ENCODE measurements at places on chromosomes 12 and 14.

- no peak for DNase-seq
Measured at GRCh38 chr12:109523071-109523470, 45.6 kb downstream of the UBE3B start.

DNA sequence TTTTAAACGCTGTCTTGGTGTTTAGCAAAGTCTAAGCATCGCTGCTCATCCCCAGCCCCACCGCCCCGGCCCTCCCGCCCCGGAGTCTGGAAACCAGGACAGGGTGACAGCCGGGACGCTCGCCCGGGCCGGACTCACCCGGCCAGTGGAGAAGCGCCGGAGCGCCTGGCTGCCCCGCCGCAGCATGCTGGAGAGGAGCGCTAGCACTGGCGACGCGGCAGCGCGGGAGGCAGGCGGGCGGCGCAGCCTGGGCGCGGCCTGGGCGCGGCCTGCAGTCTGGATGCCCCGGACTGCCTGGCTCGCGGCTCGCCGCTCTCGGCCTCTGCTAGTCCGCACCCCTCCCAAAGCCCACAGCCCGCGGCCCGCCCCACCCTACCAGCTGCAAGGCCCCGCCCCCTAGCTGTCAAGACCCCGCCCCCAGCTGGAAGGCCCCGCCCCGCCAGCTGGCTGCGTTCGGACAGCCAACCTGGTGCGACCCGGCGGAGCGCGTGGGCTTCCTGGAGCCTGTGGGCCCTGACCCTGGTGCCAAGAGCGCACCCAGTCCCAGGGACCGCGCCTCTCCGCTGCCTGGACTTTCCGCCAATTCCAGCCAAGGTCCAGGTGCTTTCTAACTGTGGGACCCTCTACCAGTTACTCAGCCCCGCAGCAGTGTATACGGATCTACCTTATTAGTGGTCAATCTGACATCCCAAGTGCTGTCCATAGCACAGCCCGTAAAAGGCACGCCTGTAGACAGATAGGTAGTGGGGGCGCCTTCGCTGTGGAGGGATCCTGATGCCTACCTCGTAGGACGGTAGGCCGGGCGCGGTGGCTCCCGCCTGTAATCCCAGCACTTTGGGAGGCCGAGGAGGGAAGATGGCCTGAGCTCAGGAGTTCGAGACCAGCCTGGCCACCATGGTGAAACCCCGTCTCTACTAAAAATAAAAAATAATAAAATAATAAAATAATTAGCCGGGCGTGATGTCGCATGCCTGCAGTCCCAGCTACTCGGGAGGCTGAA is at the start of gene ALDH1L2:
Gene ALDH1L2, minus strand, starts transcription at position 208 of the 1,000 bp plus-strand sequence. Its CDS starts 22 bp downstream, at position 186.
- peak; percentile 53 for DNase-seq

- no peak for DNase-seq
Measured at GRCh38 chr14:22530127-22530526, 58.9 kb downstream of the DAD1 start.

- no peak for DNase-seq
Measured at GRCh38 chr14:103519837-103520212, 2.8 kb downstream of the CKB start.

- no peak for DNase-seq
Measured at GRCh38 chr12:77980782-77981181, 150.1 kb downstream of the NAV3 start.

- no peak for DNase-seq
Measured at GRCh38 chr12:74337951-74338350, 199.7 kb upstream of the ATXN7L3B start.

GRCh38 chr12:23666866-23667265 is 282.6 kb downstream of the SOX5 start:
- DNase-seq: no peak

DNA sequence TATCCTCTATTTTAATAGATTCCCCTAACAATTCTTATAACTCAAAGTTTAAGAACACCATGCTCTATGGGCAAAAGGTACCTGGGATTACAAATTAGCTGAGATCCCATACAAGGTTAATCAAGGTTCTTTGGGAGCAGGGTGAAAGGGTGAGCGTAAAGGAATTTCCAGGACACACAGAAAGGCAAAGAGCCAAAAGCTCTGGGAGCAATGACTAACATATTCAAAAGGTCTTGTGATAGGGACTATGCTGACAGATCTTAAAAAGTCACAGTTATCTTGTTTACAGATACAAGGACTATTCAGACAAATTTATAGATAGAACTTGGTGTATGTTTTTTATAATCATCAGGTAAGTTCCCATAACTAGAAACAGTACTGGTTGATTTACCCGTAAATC is 19.5 kb upstream of the PPFIBP1 start:
- DNase-seq: no peak

- DNase-seq: no peak
Measured at GRCh38 chr12:59115995-59116394, 195.7 kb upstream of the LRIG3 start.

GRCh38 chr14:58746701-58747100 is 108.9 kb downstream of the DACT1 start:
- no peak for DNase-seq

DNA sequence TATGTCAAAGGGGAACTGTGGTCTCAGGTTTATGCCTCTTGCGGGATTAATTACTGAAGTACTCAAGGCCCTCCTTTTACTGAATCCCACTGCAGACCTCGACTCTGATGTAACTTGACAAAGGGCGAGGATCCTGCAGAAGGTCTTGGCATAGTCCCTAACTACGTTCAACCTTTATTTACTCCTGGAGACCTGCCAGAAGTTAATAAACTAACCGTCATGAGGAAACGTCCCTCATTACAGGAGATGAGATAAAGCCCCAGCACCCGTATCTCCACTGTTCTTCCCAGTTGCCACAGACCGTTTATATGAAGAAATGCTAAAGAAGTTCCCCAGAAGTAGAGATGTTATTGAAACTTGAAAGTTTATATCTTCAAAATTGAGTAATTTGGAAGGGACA is 190.9 kb downstream of the ETV6 start:
- DNase-seq: no peak

DNA sequence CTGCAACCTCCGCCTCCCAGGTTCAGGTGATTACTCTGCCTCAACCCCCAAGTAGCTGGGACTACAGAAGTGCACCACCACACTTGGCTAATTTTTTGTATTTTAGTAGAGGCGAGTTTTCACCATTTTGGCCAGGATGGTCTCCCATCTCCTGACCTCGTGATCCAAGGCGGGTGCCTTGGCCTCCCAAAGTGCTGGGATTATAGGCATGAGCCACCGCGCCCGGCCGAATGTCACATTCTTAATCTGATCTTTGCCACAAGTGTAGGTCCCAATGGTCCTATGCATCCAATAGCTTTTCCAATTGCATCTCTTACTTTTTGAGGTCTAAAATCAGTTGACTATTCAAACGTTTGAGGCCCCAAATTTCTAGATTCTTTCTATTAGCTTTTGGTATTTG is 676.0 kb downstream of the SLC16A7 start:
- DNase-seq: no peak

GRCh38 chr14:68235011-68235410 is 415.4 kb downstream of the RAD51B start:
- DNase-seq: no peak

DNA sequence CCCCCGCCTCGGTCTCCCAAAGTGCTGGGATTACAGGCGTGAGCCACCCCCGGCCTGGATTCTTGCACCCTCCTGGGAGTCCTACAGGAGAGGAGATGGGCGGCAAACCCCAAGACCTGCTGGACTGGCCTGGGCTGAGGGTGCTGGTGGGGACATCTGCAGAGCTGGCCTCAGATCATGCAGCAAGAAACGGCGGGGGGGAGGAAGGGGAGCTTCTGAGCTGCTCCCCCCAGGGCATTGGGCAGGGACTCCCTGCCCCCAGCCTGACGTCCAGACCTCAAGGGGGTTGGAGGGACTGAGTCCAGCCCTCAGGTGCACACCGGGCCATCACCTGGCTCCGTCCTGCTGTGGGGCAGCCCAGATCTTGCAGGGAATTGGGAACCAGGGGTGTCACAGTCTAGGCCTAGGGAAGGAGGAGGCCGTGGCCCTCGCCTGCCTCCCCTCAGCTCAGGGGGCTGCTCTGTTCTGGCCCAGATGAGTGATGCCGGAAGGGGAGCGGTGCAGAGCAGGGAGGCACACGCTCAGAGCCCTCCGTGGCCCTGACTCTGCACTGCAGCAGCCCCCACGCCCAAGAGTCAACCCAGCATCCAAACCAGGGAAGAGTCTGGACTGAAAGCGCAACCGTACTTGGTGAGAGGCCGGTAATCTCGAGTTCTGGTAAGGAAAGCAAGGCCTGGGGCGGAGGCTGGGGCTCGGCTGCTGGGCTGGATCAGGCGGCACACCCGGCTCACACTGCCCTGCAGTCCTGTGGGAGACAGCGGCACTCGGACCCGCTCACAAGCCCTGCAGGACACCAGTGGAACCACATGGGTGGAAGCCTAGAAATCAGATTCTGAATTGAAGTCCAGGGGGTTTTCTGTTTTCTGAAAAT is 8.9 kb upstream of the AMN start:
- no peak for DNase-seq

- no peak for DNase-seq
Measured at GRCh38 chr12:52686063-52686462, 5.9 kb upstream of the KRT1 start.

- DNase-seq: no peak
Measured at GRCh38 chr12:49974231-49974675, 1.5 kb downstream of the AQP6 start.

GRCh38 chr14:101781240-101782061 is 19.9 kb downstream of the PPP2R5C start:
- DNase-seq: peak; percentile 32

GRCh38 chr14:22871224-22872032 is at the start of gene LRP10:
TSS of gene LRP10 (plus strand) at chr14:22871740. CDS start at chr14:22872304, 564 bp downstream.
- peak; percentile 83 for DNase-seq

DNA sequence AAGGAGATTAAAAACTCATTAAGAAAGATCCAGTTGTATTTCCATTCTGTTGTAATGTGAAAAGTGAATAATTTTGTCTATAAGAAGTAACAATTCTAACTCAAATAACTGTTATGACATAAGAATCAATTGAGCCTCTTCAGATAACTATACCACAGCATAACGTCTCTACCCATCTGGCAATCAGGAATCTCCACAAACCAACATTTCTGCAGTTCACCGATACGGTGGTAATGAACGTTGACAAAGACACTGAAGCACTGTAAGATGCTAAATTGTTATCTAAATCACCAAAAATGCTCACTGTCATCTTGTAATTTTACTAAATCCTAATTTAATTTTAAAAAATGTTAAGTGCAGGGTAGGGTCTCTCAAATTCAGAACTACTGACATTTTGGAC is 130.9 kb upstream of the USP15 start:
- DNase-seq: no peak

DNA sequence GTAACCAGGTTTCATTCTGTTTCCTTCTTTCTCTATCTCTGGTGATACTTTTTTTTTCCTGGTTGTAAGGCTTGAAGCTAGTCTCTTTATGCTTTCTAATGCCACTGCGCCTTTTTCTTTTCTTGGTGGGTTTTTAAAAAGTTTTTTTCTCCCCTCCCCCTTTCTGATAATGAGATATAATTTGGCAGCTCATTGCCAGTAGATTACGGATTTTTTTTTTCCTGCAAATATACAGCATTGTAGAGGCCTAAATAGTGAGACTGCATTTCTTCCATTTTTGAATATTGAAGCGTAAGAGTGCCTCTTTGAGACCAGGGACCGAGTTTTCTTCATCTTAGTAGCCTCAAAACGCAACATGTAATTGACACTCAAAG is 1.1 kb downstream of the PAPOLA start:
- no peak for DNase-seq

- no peak for DNase-seq
Measured at GRCh38 chr12:123126294-123127181, 24.4 kb downstream of the PITPNM2 start.

GRCh38 chr14:99043756-99044155 is 228.2 kb downstream of the BCL11B start:
- DNase-seq: no peak

GRCh38 chr14:67619446-67620216 is at the start of gene ARG2:
TSS of gene ARG2 (plus strand) at chr14:67619920. CDS start at chr14:67619978, 58 bp downstream.
- DNase-seq: peak; percentile 98

DNA sequence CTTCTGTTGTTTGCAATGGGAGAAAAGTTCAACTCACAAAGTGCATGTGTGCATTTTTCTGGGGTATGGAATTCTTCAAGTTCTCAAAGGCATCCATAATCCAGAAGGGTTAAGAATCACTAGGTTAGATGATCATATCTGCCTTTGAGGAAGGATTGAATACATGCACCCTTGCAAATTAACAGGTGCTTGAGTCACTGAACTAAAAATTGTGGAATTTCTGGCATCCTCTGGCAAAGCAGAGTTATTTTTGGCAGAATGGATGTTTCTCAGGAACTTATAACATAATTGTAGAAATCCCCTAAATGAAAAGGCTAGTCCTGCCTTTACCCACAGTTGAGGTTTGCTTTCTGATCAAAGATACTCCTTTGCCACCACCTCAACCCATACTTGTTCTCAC is 136.5 kb upstream of the DYRK2 start:
- no peak for DNase-seq

DNA sequence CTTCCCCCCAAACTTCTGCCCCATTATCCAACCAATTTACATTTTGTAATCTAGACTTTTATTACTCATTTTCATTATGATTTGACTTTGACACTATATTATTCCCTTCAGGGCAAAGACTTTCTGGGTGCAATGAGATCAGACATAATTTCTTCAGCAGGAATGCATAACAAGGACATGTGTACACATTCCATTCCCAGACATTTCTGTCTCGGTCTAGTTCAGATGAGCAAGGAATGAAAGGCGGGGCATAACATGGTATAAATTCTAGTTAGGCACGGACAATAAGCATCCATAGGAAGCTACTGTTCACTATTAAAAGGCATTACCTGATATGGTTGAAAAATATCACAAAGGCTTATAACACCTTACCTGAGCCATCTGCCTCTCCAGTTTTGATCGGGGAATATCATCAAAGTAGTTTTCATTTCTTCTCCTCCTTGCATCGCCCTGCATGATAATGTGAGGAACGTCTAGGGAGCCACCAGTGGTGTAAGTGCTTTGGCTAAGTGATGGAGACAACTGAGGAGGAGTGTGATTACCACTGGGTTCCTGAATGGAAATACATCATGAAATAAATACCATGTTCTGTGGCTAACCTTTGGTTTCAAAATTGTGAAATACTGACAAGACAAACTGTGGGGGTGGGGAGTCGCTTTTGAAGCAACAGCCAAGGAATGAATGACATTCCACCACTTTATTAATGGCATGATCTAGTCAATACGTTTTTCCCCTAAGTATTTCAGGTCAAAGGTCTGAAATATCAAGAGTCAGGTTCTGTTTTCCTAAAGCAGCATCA is 183.9 kb downstream of the APAF1 start:
- no peak for DNase-seq

DNA sequence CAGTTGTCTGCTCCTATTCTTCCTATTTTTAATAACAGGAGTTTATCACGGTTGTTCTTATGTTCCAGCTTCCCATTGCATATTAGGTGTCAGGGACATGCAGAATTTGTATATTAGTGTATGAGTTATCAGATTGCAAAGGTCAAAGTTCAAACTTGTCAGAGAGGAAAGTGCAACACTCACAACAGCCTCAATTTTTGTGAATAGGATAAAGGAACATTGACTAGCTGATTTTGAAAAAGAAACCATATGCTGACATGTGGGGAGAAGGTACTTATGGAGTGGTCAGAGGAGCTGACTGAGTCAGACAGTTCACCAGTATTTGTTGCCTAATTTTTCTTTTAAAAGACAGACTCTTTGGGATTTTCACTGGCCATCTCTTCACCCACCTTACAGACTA is 222.1 kb downstream of the C12orf50 start:
- DNase-seq: no peak

- no peak for DNase-seq
Measured at GRCh38 chr14:22088614-22089342, 415.2 kb upstream of the OR4E1 start.

GRCh38 chr14:64614805-64615391 is 65.1 kb downstream of the PPP1R36 start:
- DNase-seq: no peak

GRCh38 chr12:76083246-76083903 is 1.1 kb downstream of the NAP1L1 start:
- no peak for DNase-seq

Measured in CD4-positive, alpha-beta T cell treated with Interleukin-12 subunit alpha and Interleukin-12 subunit beta, for 1 hour (primary cell).